Muscle of arm (tissue), 14 donors: ENCODE measurements at places on chromosomes 3 and 15. TPM values are rescaled to one million over a fixed set of nuclear protein-coding genes. Genes with fewer than 3 reads are reported as not detected.

Gene A4GNT
- polyA plus RNA-seq = not detected

Gene LHFPL4
- polyA plus RNA-seq = not detected

Gene KCNH8
- polyA plus RNA-seq = 0.21 TPM

Gene PLXNA1
- polyA plus RNA-seq = 38.7 TPM

Gene EIF5A2
- 3.5 TPM for polyA plus RNA-seq

Gene RTP1
- not detected for polyA plus RNA-seq

Gene PTPN23
- 19.7 TPM for polyA plus RNA-seq

Gene MNS1
- polyA plus RNA-seq = 8.2 TPM

Gene CAMK2N2
- not detected for polyA plus RNA-seq

Gene SPINT1
- polyA plus RNA-seq = 0.86 TPM

DNA sequence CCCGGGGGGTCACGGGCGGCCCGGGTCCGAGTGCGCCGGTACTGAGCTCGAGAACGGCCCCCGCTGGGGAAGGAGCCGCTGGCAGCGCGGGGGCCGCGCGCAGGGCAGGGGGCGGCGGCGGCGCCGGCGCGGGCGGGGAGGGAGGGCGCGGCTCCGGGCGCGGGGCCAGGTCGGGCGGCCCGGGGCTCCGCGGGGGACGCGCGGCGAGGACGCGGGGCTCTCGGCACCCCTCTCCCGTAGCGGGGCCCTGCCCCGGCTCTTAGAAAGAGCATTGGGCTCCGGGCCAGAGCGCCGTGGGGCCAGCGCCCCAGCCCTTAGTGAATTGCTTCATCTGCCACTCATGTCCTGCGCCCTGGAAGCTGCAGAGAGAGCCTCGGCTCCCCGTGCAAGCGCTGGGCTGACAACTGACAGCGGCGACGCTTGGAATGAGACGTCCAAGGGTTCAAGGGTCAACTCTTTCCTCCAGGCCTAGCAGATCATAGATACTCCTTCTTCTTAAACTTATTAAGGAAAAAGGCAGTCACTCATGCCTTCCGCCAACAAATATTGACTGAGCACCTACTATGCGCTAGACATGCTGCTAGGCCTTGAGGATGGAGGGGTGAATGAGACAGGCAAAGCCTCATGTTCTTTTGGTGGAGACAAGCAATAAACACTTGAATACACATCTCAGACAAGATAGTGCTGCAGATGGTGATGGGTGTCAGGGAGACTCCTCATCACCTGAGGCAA is 140.8 kb downstream of the SMAD6 start:
- DNase-seq = peak; percentile 55

DNA sequence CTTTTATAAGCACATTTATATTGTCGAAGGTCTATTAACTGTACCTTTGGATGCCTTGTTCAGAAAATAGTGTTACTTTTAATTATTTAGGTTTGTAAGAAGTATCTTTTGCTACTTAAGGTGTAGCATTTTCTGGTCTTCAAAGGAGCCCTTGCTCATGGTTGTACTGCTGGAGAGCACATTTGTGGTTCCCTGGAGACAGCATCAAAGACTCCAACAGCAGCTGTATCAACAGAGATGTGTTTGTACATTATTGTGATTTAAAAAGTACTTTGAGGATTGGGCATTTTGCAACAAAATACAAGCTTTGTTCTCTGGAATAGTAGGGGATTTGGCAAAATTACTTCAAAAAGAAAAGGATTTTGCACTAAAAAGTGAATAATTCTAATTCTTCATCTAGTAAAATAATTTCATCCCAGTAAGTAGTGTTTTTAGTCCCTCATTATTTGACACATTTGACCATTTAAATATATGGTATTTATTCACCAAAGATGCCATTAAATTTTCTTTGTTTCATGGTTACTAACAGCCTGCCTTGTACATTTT is 16.5 kb downstream of the TBC1D23 start:
- no peak for DNase-seq

DNA sequence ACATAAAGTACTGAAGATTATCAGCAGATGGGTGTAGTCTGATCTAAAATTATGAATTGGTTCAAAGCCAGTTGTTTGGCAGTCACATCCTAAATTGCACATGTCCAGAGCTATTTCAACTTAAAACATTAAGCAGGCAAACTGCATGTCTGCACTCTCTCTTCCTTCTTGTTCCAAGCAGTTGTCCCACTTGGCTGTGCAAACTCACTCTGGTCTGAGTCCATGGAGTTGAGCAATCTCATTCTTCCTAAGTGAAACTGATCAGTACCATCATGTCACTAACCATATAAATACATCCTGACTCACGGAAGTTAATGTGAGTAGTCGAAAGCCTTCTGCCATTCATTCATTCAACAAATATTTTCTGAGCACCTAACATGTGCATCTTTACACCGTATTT is 353.0 kb downstream of the ROBO1 start:
- peak; percentile 72 for DNase-seq

- no peak for DNase-seq
Measured at GRCh38 chr3:142944342-142944741, 19.1 kb downstream of the PAQR9 start.

DNA sequence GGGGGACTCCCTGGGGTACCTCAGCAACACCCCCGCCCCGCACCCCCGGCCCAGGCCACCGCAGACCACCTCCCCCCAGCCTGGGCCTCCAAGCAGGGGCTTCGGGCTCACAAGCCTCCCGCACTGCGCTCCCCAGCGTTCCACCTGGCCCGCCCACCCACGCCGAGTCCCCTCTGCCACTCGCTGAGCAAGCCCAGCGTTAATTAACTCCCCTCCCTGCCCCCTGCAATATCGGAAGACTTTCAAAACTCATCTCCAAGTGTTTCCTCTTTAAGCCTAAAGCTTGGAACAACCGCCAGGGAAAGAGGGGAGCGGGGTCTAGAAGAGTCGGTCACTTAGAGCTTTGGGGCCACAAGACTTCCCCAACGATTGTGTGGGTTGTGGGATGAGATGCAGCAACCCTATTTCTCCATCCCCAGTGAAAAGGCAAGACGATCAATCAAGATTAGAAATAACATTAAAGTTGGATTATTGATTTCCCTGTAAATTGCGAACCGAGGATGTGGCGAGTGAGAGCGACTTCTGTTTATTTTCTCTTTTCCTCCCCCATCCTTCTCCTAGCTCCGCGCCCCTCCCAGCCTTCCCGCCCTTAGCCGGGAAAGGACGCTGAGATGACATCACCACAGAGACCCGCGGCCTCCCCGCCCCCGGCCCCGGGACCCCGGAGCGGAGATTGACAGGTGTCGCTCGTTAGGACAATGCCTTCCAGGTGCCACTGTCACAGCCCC is 30.2 kb downstream of the NR2F2 start:
- no peak for DNase-seq

- DNase-seq = no peak
Measured at GRCh38 chr3:126753191-126754160, 49.4 kb downstream of the CHCHD6 start.

- no peak for DNase-seq
Measured at GRCh38 chr3:50599716-50600118, 11.9 kb downstream of the CISH start.

DNA sequence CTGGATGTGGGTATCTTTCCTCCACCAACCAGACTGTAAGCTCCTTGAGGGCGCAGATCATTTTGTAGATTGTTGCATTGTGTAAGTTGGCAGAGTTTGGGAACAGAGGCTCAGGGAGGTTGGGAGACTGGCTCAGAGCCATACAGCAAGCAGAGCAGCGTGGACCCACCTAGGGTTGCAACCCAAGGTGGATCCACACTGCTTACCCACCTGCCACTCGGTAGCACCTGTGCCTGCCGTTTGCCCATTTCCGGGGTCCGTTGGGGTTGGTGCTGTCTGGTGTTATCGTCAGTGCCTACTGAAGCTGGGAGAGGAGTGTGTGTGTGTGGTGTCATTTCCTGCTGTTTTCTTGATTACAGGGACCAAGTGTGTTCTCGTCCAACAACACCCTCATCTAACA is 19.0 kb downstream of the SMAD6 start:
- DNase-seq = no peak

DNA sequence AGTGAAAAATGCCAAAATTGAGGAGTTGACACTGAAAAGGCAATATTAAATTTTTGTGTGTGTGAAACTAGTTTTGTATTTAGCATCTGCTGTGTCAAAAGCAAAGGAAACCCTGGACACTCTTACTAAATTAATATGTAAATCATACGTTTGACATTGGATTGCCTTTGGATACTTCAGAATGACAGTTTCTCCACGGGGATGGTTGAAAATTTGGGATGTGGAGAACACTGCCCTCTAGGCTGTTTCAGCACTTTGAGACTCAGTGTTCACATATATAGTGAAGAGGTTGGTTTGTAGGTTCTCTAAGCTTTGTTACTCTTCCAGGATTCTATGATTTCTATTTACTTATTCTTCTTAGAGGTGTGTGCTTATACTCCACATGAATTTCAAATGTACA is 3.0 kb downstream of the ROBO2 start:
- no peak for DNase-seq

DNA sequence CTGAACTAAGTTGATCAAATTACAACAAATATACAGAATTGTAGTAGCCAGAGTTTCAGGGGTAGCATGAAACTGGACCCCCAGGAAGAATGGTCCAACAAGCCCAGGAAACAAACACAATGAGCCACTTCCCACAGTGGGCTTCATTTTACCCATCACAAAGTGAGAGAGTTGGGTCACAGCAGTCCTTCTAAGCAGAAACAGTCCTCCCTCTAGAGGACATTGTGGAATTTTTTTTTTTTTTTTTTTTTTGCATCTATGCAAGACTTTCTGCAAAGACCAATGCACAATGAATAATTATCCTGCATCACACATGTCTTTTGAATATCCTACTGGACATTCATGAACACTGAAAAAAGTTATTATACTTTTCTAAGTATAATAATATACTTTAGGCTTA is 73.8 kb upstream of the ATP13A5 start:
- DNase-seq = no peak

GRCh38 chr15:41340189-41340695 is 7.6 kb downstream of the NUSAP1 start:
- no peak for DNase-seq

GRCh38 chr3:185936814-185937688 is 763 bp downstream of the TRA2B start:
- peak; percentile 94 for DNase-seq

DNA sequence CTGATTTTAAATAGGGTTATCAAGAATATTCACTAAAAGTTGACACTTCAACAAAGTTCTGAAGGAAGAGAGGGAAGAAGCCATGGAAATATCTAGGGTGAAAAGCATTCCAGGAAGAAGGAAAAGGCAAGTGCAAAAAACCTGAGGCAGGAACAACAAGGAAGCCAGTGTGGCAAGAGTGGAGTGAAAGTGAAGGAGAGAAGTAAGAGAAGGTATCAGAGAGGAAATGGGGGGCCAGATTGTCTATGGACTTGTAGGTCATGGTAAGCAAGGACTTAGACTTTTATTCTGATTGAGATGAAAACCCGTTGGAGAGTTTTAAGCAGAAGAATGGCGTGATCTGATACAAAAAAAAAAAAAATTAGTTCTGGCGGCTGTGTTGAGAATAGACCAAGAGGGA is 18.5 kb upstream of the ZNF609 start:
- DNase-seq = no peak
